ENCODE measurements at places on chromosomes 16 and 17.

DNA sequence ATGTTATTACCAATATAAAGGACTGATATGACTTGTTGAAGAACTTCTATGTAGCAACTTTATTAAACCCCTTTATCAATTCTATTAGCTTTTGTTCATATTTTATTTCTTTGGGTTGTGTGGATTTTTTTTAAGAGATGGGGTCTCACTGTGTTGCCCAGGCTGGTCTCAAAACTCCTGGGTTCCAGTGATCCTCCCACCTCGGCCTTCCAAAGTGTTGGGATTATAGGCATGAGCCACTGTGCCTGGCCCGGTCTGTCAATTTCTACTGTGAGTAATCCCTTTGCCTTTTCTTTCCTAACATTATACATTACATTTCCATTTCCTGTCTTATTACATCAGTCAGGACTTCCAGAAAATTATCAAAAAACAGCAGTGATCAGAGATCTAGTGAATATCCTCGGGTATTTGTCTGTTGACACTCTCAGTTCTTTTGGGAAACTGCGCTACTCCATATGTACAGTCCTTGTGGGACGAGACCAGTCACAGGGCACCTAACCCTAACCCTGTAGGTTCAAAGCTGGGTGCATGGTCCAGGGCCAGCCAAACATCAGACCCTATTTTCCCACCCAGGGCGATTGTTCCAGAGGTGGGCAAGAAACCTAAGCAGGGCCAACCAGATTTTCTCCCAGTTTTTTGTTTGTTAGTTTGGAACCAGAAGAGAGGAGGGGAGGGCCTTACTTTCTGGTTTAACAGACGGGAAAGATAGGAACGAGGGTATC is 1.7 kb upstream of the SLC47A1 start:
- no peak for DNase-seq

GRCh38 chr17:69620363-69620762 is 205.9 kb downstream of the MAP2K6 start:
- no peak for DNase-seq

DNA sequence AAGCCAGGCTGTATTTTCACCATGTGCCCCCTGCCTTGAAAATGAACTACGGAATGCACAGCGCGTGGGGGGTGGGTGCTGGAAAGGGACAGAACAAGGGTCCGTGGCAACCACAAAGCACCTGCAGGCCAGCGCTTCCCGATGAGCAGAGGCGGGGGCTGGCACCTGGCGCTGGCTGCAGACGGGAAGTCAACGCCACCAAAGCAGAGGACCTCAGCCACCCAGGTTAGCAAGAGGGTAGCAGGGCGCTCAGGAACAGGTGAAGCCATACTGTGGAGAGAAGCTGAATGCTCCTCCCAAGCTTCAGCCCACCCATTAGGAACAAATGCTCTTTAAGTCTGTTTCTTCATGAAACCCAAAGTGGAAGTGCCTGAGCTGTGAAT is 64.7 kb downstream of the KLHDC4 start:
- no peak for DNase-seq

DNA sequence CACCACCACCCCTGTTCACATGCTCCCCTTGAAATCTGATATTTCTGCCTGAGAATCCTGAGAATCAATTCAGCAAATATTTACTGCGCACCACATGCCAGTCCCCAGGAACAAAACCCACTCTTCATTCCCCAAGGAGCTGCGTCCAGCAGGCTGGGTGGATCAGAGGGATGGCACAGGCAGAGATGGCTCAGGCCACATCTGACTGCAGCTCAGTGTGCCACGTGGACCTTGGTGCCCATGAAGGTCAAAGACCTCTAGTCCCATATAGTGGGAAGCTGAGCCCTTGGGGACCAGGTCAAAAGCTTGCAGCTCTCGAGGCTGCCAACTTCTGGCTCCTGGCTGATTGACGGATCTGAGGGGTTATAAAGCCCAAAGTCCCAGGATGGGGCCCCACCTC is 31.8 kb downstream of the CD300LF start:
- DNase-seq = no peak

GRCh38 chr16:74296104-74296431 is 546 bp upstream of the PSMD7 start:
- no peak for DNase-seq

DNA sequence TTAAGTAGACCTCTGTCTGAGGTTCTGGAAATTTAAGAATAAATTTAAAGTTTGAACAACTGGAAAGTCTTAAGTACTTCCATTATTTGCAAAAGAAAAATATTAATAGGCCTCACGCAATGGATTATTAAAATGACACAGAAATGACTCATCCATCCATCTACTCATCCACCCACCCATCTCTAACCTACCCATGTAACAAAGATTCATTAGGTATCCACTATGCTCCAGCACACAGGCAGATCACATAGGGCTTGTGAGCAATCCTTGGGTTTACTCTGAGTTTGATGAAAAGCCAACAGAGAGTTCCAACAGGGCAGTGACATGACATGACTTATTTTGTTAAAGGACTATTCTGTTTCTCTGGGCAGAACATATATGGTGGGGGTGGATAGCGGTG is 93.3 kb downstream of the HELZ start:
- no peak for DNase-seq

GRCh38 chr16:89071686-89072547 is 21.7 kb upstream of the ACSF3 start:
- no peak for DNase-seq

DNA sequence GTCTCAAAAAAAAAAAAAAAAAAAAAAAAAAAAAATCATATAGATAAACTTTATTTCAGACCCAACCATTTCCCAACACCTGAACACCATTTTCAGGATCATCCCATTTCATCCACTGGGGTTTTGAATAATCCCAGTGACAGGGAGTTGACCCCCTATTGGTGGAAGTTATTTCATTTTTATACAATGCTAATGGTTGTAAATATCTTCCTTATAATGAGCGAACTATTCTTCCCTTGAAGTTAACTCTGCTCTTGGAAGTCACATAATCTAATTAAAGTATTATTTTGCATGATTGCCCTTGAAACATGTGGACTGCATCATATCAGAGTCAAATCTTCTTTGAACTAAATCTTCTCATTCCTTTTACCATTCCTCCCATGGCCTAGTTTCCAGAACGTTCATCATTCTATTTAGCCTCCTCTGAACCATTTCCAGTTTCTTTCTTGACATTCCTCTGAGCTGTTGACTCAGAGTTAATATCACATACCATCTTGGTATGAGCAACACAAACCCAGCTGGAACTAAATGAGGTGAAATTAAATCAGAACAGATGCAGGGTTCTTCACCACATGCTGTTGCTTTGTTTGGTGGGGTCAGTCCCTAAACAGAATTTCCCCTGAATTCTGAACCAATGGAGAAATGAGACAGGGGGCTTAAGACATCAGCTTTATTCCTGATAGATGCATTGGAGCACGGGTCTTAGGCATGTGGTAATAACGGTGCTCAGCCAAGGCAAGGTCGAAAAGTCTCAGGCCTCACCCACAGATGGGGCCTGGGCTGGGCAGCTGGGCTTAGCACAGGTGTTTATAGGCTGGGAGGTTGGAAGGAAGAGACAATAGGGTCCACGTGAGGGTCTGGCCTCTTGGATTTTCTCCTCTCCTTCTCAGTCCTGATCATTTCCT is 8.9 kb downstream of the HSD17B2 start:
- DNase-seq = no peak

GRCh38 chr17:74920642-74921025 is 2.4 kb downstream of the USH1G start:
- no peak for DNase-seq

- no peak for DNase-seq
Observed at GRCh38 chr17:61984821-61985220, 57.0 kb upstream of the INTS2 start.

GRCh38 chr16:67084345-67085028 is 25.3 kb upstream of the PHAF1 start:
- DNase-seq = no peak

GRCh38 chr16:67661101-67661761 is 471 bp downstream of the PARD6A start:
- DNase-seq = no peak

GRCh38 chr17:68381076-68381900 is 76.0 kb downstream of the WIPI1 start:
- no peak for DNase-seq

DNA sequence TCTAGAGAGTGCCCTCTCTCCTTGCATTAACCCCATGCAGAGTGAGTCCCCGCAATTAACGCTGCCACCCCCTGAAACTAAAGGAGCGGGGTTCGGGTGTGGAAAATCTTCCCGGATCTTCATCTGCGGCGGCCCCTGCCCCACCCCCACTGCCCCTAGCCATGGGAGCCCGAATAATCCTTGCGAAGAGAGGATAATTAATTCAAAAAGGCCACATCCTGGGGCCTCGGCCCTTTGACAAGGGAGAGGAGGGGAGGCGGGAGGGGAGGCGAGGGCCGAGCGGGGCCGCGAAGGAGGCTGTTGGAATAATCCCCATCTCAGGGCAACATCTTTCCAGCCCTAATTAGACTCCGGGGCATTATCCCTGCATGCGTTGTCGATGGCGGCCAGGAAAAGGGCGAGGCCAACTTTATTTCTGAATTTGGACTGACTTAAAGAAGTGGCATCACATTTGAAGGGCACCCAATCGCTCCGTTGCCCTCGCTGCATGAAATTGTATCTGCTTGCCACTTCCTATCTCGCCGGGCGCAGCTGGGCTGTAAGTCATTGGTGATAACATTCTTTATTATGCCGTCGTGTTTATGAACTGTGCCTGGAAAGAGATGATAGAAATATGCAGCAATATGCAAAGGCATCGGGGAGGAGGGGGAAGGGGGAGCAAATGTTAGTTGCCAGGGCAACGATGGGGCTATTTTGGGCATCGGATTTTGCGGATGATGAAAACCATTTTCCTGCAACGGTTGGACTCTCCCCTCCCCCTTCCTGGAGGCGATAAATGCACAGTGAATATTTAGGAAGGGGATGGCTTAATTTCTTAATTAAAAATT is 387.1 kb upstream of the TNRC6C start:
- no peak for DNase-seq

DNA sequence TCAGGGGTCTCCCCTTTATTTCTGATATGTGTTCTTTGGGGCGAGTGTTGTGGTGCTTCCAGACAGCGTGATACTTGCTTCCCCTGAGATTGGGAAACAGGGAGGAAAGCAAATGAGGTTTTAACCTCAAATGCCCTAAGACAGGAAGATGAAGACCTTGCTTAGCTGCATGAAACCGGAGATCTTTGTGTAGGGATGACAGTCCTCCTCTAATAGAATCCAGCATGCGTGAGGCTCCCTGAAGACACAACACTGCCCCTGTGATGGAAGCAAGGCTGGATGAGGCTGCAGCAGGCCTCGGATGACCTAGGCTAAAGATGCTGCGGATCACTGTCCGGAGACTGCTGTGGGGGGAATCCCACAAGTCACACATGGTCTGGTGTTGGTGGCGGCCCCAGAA is 491.0 kb downstream of the CDH13 start:
- no peak for DNase-seq

- no peak for DNase-seq
Observed at GRCh38 chr16:12258861-12259645, 282.5 kb downstream of the SNX29 start.

- no peak for DNase-seq
Observed at GRCh38 chr17:55702150-55702549, 20.5 kb downstream of the TMEM100 start.

DNA sequence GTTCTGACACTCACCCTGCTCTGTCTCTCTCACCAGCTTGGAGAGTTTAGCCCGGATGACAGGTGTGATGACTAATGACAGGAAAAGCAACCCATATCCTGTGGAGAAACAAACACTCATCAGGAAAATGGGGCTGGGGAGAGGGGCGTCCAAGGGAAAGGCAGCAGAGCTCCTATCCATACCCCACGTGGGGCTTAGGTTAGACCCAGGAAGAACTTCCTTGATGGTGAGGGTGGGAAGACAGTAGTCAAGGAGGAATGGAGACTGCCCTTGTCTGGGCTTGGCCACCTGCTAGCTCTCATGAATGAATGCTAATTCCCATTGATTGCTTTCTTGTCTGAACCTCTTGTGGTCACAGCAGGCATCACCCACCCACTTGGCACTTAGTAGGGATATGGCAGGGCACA is 3.8 kb downstream of the SLC46A1 start:
- no peak for DNase-seq

DNA sequence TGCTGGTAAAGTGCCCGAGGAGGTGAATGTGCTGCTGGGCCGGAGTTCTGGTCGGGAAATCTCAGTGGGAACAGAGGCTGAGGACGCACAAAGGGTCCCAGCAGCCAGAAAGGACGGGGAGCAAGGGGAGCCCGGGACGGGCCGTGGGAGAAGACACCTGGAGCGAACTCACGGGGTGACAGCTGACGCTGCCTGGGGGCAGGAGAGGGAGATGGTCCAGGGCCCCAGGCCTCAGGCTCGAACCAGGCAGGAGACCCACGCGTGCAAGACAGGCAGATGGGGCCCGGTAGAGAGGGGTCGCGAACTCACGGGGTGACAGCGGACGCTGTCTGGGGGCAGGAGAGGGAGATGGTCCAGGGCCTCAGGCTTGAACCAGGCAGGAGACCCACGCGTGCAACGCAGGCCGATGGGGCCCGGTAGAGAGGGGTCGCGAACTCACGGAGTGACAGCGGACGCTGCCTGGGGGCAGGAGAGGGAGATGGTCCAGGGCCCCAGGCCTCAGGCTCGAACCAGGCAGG is 72.9 kb downstream of the METRNL start:
- DNase-seq = no peak

GRCh38 chr16:88491560-88492310 is 38.7 kb downstream of the ZFPM1 start:
- no peak for DNase-seq

DNA sequence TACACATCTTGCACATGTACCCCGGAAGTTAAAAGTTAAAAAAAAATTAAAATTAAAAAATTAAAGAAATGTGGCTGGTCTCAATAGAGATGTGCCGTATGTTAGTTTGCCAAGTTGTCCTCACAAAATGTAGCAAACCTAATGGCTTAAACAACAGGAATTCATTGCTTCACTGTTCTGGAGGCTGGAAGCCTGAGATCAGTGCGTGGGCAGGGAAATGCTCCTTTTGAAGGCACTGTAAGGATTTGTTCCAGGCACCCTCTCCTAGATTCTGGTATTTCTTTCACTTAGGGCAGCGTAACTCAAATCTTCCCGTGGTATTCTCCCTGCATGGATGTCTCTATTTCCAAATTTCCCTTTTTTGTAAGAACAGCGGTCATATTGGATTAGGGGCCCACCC is 32.7 kb upstream of the MON1B start:
- no peak for DNase-seq

- DNase-seq = no peak
Observed at GRCh38 chr16:74951206-74951605, 33.7 kb downstream of the WDR59 start.

- DNase-seq = no peak
Observed at GRCh38 chr16:7343243-7343642, 10.6 kb downstream of the RBFOX1 start.

DNA sequence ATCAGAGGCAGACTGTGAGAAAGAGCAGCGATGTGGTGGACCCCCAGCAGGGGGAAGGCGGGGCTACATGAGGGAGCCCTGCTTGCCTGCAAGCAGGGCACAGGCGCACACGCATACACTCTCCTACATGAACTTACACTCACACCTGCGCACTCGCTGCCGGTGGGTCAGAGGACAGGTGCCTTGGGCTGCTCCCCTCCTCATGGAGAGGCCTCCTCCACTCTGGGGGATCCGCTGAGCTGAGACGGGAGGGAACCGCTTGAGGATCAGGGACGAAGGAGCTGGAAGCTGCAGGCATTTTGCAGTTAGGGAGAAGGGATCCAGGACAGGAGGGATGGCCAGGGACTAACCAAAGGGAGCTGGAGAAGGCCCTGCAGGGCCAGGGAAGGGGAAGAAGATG is 14.2 kb downstream of the OSBPL7 start:
- DNase-seq = no peak

- DNase-seq = peak; percentile 63
Observed at GRCh38 chr16:77971306-77972061, 50.9 kb upstream of the CLEC3A start.

GRCh38 chr17:36627101-36627500 is 25.7 kb downstream of the MRM1 start:
- DNase-seq = no peak

Data from GM13977 (cell line).